H4 (cell line): ENCODE measurements at places on chromosomes 2 and 18.

DNA sequence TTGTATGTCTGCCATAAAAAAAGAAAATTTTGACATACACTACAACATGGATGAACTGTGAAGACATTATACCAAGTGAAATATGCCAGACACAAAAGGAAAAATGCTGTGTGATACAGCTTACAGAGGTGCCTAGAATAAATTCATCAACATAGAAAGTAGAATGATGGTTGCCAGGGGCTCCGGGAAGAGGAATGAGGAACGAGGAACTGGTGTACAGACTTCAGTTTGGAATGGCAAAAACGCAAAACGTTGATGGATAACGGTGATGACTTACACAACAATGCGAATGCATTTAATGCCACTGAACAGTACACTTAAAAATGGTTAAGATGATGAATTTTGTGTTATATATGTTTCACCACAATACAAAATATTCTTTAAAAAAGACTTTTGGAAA is 61.0 kb downstream of the TTC21B start:
- no peak for DNase-seq

- peak; percentile 70 for DNase-seq
Measured at GRCh38 chr2:137951586-137951985, 12.7 kb upstream of the HNMT start.

GRCh38 chr2:64460330-64460729 is 6.4 kb downstream of the LGALSL start:
- no peak for DNase-seq

DNA sequence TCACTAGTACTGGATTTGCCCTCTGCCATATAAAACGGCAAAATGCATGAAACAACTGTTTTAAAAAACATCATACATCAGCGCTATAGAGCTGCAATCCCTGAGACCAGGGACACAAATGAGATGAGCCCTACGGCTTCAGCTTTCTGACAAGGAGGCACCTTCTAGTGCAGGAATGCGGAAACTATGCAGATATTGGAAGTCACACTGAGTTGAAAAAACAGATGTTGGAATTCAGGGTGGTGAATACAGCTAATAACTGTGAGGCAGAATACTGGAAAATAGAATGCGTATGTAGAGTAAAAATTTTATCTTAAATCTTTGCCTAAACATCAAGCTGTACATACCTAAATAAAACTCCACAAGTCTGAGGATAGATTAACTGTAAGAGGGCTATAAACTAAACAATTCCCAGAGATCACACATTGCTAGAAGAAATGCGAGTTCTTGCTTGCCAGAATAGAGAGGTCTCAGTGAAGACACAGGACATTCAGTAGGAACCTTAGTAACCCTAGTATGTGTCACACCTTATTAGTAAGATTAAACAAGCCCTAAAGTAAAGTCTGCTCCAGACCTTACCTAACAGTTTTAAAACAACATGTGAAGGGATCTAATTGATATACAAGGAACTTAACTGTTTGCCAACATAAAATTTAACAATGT is 541.4 kb upstream of the DDX18 start:
- DNase-seq = no peak

- no peak for DNase-seq
Measured at GRCh38 chr2:37816036-37816435, 109.1 kb upstream of the RMDN2 start.

DNA sequence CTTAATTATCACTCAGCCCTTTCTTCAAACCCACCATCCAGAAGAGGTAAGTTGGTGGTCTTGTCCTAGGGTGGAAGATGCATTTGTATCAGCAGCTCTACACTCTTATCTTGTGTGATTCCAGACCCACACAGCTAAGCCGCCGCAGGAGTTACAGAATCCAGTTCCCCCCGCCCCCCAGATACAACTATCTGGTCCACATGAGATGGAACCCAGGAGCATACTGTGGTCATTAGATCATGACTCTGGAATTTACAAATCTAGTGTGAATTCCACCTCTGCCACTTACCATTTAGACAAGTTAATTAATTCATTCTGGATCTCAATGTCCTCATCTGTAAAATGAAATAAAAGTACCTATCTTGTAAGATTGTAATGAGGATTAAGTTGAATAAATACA is 486.4 kb downstream of the BCL11A start:
- no peak for DNase-seq

DNA sequence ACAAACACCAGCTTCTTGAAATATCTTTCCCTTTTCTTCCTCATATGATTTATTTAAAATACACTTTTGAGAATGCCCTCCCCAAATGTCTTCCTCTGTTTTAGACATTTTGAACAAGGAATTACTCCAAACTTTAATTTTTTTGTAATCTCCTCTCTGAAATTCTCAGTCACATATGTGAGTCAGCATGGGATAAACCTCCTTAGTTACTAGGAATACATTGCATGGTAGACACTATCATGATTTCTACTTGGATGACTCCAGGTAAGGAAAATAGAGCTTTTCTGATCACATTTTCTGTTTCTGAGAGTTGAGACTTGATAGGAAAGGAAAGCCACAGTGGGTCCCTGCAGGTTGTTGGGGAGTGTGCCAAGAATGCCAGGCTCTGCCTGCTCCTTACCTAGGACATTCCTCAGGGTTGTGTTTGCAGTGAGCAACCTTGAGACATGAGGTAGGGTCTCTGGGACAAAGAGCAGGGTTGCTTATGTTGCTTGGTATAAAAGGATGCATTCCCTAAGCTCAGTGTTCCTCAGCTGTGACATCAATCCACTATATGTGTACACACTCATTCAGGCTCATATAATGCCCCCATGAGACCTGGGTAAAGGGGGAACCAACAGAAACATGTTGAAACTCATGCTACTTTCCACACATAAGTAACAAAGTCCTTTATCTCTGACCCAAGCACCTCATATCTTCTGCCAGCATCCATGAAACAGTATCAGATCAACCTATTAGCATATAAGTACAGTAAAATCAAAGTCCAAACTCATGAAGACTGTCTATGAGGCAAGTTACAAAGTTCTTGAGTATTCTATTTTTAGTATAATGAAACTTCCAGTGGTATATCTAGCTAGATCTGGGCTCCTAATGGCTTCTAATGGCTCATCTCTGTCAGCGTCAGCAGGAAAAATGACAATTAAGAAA is 112.8 kb upstream of the SCN1A start:
- DNase-seq = no peak

GRCh38 chr2:76584474-76584873 is 873.8 kb upstream of the GCFC2 start:
- no peak for DNase-seq

- peak; percentile 46 for DNase-seq
Measured at GRCh38 chr18:70072678-70073077, 125.0 kb upstream of the CD226 start.

DNA sequence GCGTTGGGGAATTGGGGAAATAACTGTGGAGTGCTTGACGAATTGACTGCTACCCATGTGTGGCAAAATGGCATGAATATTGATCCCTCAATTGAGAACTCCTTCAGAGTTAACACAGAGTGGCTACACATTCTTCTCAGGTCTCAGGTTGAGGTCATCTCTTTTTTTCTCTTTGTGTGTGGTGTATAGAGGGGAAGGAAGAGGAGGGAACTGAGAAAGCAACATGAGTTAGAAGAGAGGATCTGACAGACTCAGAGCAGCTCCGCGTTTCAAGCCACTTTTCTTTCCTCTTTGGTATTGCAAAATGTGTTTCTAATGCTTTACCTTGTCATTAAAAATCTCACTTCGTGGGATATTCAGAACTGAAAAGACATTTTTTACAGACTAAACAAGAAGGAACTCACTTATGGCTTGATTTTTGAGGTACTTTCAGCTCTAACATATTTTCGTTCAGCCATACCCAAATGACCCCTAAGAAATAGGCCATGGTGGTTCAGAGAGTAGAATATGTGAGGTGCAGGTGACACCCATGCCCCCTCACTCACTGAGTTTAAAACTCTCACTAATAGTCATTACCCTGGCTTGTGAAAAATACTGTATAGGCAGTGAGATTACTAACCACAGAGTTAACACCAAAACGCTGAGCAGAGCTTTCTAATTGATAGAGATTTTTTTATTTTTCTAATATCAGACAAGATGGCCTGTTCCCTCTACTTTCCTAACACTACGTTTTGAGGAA is 22.5 kb downstream of the STAT4 start:
- no peak for DNase-seq
